ENCODE measurements at places on chromosomes 13 and 19. TPM values are rescaled to one million over a fixed set of nuclear protein-coding genes. Genes with fewer than 3 reads are reported as not detected.

Gene STAP2
- total RNA-seq, result 4.2 TPM

Gene RASA3
- total RNA-seq, result 12.3 TPM

Gene SMIM44
- total RNA-seq, result not detected

Gene PSPN
- 1.2 TPM for total RNA-seq

Gene ZNF428
- total RNA-seq, result 38.6 TPM

Gene HSPBP1
- total RNA-seq, result 28.6 TPM

Gene IGFL2
- total RNA-seq, result not detected

Gene UBE2L5
- total RNA-seq, result not detected

Gene PDX1
- total RNA-seq, result not detected

Gene C19orf67
- not detected for total RNA-seq

Gene ZNF470
- 4.2 TPM for total RNA-seq

Gene KLF16
- total RNA-seq, result 9.8 TPM

Gene ASF1B
- total RNA-seq, result 1.6 TPM

Gene NDUFS7
- total RNA-seq, result 461 TPM

Gene ZNF730
- not detected for total RNA-seq

Gene LILRA5
- total RNA-seq, result 1.2 TPM

Gene RFPL4AL1
- total RNA-seq, result not detected

Gene ATP12A
- not detected for total RNA-seq

Gene RFX1
- 15.7 TPM for total RNA-seq

Gene ZNF776
- total RNA-seq, result 15.9 TPM

Gene NLRP7
- not detected for total RNA-seq

Gene NLRP11
- total RNA-seq, result not detected

Gene NTN5
- not detected for total RNA-seq
